ENCODE measurements at places on chromosomes 2 and 18. TPM values are rescaled to one million over a fixed set of nuclear protein-coding genes. Genes with fewer than 3 reads are reported as not detected.

GRCh38 chr2:137250401-137250800, 485.1 kb downstream of the THSD7B start:
- no peak overlapping the region for H3K27ac ChIP-seq
- H3K4me3 ChIP-seq = no peak overlapping the region
- DNase-seq = no peak
- no peaks in the 10 kb centered on the region for H3K36me3 ChIP-seq
- H3K27me3 ChIP-seq = no peaks in the 10 kb centered on the region
- H3K4me1 ChIP-seq = no peaks in the 10 kb centered on the region

GRCh38 chr2:126914811-126915500, 16.3 kb downstream of the TEX51 start:
- H3K4me3 ChIP-seq = no peak overlapping the region
- no peaks in the 10 kb centered on the region for H3K4me1 ChIP-seq
- no peaks in the 10 kb centered on the region for H3K27me3 ChIP-seq

DNA sequence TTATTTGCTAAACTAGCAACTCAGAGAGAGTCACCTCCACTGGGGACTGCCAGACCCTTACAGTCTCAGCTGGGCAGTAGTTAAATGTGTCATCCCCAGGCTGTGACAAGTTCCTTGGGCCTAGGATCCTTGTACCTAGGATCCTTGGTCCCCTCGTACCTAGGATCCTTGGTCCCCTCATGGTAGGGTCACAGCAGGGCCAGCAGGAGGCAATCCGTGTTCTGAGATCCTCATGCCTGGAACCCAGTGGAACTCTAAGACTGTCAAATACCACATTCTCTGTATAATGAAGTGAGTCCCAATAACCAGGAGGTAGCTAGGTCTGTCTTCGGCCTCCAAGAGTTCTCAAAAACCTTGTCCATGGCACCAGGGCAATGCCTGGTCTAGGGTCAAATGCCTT, 60.8 kb downstream of the LYPD6B start:
- no peaks in the 10 kb centered on the region for H3K4me1 ChIP-seq
- no peaks in the 10 kb centered on the region for H3K36me3 ChIP-seq
- H3K27ac ChIP-seq = no peak overlapping the region
- H3K27me3 ChIP-seq = peaks cover 11% of the 10 kb centered on the region
- no peak for DNase-seq

- DNase-seq = peak; percentile 24
- no peaks in the 10 kb centered on the region for H3K4me1 ChIP-seq
- H3K27me3 ChIP-seq = no peaks in the 10 kb centered on the region
These were observed 297.0 kb downstream of the BCL2 start for GRCh38 chr18:63022429-63023022.

Gene OBSL1
- 1.3 TPM for total RNA-seq

Gene FER1L5
- total RNA-seq = not detected

Gene ABI2
- total RNA-seq = 33.5 TPM

All from activated CD8-positive, alpha-beta T cell treated with anti-CD3 and anti-CD28 coated beads for 36 hours (primary cell).